Cortex of kidney (tissue), 1 donor: ENCODE measurements at places on chromosomes 7 and 10.

DNA sequence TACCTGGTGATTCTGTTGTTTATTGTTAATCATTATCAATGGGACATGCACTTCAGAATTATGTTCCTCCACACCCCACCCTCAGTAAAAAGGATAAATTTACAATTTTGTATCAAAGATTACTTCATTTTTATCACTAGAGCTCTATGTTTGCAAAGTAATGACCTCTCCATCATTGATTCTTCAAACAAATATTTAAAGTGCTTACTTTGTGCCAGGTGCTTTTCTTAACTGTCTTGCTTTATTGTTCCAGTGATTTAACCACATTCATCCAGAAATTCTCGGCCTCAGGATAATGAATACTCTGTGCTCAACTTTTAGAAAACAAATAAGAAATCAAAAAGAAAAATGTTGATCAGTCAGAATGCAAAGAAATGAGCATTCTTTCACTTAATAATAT lies 144.9 kb upstream of the FOXP2 start:
- DNase-seq: no peak

DNA sequence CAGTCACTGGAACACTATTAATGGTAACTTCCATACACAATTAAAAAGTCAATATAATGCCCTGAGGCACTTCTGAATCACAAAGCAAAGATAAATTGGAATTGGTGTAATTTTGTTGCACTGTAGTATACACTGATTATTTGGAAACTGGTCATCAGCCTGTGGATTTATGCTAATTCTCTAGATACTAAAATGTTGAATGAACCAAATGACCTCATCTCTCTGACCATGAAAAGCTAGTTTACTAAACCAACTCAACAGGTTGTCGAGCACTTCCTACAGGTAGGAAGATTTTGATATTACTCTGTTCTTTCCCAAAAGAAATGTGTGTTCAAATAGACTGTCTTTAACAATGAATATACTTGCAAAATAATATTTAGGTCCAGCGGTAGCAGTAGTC lies 5.3 kb downstream of the NRP1 start:
- no peak for DNase-seq

DNA sequence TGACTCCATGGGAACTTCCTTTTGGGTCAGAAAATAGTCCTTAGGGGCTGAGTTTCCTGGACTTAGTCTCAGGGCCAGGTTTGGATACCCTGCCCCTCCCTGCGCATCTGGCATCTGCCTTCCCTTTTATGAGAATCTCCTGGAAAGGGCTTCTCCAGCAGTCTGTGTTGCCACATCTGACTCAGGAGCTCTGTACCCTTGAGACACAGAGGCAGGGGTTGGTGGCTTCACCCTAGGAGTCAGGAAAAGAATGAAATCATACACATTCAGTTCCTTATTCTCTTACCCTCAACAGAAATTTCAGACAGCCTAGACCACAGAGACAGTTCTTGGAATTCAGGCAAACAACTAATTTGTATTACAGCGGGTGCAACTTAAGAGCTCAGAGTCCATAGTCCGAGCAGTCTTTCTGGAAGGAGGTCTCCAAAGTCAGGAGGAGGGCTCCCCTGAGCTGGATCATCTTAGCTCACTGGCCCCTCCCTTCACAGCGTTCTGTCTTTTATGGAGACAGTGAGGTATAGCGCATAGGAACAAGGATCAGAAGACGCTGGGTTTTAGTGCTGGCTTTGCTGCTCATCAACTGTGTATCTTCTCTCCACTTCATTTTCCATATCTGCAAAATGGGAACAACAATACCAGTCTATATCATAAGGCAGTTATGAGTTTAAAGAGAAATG lies 3.0 kb upstream of the PLAU start:
- DNase-seq: no peak

DNA sequence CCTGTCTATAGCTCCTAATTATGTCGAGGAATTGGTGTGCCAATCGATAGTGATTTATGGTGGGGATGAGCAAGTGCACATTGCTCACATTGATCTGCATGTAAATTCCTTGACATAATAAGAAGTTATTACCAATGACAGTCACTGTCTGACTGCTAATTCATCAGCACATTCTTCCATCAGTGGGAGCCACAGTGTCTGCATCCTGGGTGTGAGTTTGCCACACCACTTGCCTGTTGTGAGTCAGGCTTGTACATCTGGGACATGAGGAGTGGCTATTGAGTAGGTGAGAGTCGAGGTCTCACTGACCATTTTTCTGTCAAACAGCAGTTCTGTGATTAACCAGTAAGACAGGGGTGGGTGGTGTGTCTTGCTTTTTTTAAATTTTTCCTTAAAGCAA lies 263.4 kb downstream of the LRMDA start:
- no peak for DNase-seq
